ENCODE measurements at places on chromosomes 1 and 21.

DNA sequence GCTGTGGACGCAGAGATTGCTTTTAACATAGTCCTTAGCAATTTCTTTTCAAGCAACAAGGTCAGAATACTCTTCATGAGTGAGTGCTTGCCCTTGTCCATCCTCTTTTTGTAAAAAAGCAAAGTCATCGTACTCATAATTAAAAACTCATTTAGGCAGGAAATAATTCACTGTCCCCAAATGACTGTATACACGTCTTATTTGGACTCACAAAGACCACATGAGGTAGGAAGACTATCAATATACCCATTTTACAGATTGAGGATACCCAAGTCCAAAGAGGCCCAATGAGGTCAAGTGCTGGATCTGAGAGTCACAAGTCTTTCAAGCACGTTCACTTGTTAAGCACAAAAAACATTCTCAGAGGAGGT, 13.2 kb downstream of the ITPKB start:
- no peak for DNase-seq

- no peak for DNase-seq
These were observed 149.1 kb downstream of the FCRL5 start for GRCh38 chr1:157403203-157403602.

- peak; percentile 73 for DNase-seq
These were observed 50.2 kb downstream of the CAPZB start for GRCh38 chr1:19435181-19435580.

- DNase-seq = no peak
These were observed 11.4 kb downstream of the UBASH3A start for GRCh38 chr21:42414928-42415769.

All from GM03348 (cell line).